Ovary (tissue), 10 donors: ENCODE measurements at places on chromosomes 1 and 21.
A peak's percentile ranks its signal among the peaks of the same experiment; 100 is the strongest.

DNA sequence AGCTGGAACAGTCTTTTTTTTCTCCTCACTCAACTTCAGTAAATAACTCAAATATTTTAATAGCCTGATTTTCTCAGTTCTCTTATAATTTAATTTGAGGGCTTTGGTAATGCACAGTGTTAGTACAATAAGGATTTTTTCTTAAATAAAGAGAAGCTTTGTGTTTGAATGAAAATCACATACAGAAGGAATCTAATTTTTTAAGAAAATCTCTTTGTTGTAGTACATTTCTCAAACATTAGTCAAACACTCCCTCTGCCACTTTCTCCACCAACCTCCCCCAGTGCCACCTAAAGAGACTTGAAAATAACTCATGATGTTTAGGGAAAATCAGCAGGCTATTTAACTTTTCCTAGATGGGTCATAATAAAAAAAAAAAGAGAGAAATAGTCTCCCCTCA is 42.3 kb upstream of the ACP6 start:
- no peak for DNase-seq

GRCh38 chr1:116018007-116018406 is 41.7 kb downstream of the SLC22A15 start:
- no peak for DNase-seq

GRCh38 chr1:55445416-55445815 is 230.3 kb upstream of the USP24 start:
- DNase-seq, result no peak

DNA sequence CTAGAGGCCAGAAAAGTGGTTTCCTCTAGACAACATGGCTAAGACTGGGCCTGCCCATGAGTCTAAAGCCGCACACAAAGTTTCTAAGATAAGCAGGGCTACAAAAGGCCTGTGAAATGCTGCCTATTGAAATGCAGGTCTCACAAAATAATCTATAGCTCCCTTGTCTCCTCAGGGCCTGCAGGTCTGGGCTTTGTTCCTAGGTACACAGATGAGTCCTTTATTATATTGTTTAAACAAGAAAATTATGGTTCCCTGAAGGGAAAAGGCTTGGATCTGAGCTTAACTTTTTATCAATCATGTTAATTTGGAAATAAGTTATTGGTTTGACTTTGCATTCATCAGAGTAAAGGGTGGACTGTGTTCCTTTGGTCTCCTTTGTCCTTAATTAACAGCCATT is 413.4 kb upstream of the BEND5 start:
- DNase-seq, result no peak

DNA sequence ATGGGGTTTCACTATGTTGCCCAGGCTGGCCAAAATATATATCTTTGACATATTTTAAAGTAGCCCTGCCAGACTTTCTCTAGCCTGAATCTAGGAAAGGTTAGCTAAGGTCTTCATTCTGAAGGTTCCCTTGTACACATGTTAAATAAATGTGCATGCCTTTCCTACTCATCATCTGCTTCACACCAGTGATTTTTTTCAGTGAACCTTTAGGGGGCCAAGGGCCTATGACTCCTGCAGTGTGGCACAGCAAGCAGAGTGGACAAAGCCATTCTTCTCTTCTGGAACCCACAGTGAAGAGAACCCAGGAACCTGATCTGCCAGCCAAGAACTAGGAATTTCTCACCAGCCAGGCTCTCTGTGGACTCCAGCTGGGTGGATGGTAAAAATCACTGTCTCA is 22.9 kb downstream of the CBR1 start:
- DNase-seq, result no peak

DNA sequence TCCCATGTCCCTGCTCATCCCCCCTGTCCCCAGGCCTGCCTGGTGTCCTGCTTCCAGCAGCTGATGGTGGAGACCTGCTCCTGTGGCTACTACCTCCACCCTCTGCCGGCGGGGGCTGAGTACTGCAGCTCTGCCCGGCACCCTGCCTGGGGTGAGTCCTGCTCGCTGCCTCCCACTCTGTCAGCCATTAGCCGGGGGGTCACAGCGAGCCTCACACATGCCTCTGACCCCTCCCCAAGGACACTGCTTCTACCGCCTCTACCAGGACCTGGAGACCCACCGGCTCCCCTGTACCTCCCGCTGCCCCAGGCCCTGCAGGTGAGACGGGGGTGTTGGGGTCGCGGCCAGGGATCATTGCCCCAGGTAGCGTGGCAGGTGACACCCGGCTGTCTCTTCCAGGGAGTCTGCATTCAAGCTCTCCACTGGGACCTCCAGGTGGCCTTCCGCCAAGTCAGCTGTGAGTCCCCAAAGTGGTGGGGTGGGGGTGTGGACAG is 10.0 kb downstream of the SCNN1D start:
- DNase-seq, result no peak

- DNase-seq, result peak; percentile 55
Measured at GRCh38 chr1:94863919-94864318, 43.8 kb downstream of the SLC44A3 start.

DNA sequence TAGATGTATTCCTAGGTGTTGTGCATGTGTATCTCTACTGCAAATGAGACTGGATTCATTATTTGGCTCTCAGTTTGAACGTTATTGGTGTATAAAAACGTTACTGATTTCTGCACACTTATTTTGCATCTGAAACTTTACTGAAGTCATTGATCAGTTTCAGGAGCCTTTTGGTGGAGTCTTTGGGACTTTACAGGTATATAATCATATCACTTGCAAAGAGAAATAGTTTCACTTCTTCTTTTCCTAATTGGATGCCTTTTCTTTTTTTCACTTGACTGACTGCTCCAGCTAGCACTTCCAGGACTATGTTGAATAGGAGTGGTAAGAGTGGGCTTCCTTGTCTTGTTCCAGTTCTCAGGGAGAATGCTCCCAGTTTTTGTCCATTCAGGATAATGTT is 252.2 kb downstream of the SMYD3 start:
- DNase-seq, result no peak

DNA sequence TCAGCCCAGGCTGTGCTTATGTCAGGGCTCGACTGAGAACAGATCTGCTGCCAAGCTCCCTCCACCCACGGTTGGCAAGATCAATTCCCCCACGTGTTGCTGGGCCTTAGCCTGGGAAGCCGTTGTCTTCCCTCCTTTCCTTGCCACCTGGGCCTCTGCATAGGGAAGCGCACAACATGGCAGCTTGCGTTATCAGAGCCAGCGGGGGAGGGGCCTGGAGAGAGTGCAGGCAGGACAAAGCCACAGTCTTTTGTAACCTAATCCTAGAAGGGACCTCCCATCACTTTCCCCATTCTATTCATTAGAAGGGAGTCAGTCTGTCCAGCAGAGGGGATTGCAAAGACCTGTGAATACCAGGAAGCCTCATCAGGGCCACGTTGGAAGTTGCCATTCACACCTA is 17.0 kb upstream of the IGSF21 start:
- no peak for DNase-seq

- no peak for DNase-seq
Measured at GRCh38 chr1:13642306-13643004, 57.5 kb upstream of the PRDM2 start.

DNA sequence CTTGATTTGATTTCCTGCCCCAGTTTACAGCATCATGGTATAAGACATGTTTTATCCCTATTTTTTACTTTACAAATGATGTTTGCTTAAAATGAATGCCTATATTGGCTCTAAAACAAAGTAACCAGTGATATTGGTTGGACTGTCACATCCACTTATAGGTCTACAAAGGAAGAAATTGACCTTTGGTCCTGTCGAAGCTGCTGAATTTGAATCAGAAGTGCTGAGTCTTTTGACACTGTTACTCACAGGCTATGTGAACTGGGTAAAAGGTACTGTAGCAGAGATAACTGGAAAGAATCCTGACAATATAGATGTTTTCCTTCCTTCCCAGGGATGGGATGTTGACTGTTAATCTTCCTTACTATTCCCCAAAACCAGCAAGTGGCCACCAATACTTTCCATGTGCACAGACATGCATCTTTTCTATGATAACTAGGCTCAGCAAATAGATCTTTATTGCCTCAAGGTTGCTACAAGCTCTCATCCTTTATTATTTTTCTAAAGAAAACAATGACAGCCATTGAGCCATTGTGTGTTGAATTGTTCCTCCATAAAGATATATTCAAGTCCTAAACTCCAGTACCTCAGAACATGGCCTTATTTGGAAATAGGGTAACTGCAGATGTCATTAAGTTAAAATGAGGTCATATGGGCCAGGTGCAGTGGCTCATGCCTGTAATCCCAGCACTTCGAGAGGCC is 175.9 kb upstream of the NR5A2 start:
- no peak for DNase-seq

GRCh38 chr1:3674100-3675094 is 22.1 kb downstream of the TP73 start:
- DNase-seq, result no peak

GRCh38 chr1:212990276-212990675 is 25.4 kb downstream of the ANGEL2 start:
- DNase-seq, result no peak

- no peak for DNase-seq
Measured at GRCh38 chr1:186957314-186957713, 128.6 kb downstream of the PLA2G4A start.

GRCh38 chr1:83670909-83671565 is 327.9 kb downstream of the TTLL7 start:
- DNase-seq, result no peak

DNA sequence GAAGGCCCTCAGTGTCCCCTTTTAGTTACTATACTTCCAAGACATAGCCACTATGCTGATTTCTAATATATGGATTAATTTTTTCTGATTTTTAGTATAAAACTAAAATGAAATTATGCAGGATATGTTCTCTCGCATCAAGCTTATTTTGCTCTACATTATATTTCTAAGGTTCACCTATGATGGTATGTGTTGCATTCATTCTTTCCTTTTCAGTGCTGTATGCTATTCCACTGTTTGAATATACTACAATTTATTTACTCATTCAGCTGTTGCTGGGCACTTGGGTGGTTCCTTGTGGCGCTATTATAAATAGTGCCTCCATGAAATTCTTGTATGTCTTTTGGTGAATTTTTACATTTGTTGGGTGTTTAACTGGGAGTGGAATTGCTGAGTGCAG is 230.3 kb downstream of the ATG4C start:
- no peak for DNase-seq

- peak; percentile 29 for DNase-seq
Measured at GRCh38 chr1:92804721-92805201, 19.9 kb upstream of the EVI5 start.

GRCh38 chr1:55481634-55482033 is 266.5 kb upstream of the USP24 start:
- DNase-seq, result no peak

DNA sequence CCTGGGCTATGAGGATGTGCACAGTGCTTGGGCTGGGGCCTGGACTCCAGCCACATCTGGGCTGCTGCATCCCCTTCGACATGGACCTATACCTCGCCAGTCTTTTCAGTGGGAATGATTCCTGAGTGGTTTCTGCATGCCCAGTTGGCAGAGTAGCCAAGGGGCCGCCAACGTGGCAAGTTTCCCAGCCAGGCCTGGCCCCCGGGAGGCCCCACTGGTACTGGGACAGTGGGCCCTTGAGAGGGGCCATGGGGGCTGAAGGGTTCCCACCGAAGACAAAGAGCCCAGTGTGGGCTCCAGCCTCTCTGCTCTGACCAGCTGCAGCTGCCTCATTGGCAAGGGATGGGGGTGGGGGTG is 15.4 kb downstream of the RAP1GAP start:
- no peak for DNase-seq

- DNase-seq, result no peak
Measured at GRCh38 chr1:46940307-46940706, 969 bp downstream of the CYP4A11 start.

DNA sequence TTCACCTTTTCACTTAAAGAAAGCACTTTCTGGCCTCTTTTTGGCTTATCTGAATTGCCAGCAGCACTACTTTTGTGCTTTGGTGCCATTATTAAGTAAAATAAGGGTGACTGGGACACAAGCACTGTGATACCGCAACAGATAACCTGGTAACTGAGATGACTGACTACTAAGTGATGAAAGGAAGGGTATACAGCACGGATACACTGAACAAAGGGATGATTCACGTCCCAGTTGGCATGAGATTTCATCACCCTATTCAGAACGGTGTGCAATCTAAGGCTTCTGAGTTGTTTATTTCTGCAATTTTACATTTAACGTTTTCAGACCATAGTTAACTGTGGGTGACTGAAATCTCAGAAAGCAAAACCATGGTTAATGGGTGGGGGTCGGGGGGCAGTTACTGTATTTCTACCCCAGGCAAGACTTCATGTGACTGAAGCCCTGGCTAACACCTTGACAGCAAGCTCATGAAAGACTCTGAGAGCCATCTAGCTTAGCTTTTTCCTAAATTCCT is 102.8 kb downstream of the CLIC6 start:
- DNase-seq, result no peak

DNA sequence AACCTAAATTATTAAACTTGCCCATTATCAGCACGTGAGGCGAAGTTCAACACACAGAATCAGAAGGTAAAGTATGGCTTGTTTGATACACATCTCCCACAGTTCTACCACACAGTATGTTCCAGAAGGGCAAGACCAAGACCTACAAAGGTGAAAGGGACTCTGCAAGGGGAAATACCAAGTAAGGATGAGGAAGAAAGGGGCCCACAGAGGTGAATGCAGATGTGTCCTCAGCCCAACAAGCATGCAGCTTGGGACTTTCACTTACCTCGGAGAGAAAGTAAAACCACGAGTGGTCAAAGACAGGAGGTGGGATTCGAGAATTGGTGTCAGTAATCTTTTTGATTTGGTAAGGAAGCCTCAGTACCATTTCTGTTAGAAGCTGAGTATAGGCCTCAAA is 85.8 kb downstream of the UBR4 start:
- DNase-seq, result no peak

GRCh38 chr1:47533793-47534328 is 96.0 kb downstream of the FOXD2 start:
- DNase-seq, result no peak

DNA sequence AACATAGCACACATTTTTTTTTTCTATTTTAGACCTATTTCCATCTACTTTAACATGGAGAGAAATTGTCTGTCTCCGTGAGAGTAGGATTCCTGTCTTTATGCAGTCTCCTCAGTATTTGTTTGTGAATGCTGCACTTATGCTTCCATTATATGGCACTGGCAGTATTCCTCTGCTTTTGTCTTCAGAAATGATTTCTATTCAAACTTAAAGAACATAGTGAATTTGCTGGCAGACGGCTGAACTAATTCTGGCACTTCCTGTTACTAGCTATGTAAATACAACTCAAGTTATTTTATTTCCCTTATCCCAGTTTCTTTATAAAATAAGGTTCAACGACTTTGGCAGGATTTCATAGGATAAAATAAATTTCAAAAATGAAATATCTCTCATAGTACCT is 45.3 kb downstream of the KCTD3 start:
- no peak for DNase-seq

DNA sequence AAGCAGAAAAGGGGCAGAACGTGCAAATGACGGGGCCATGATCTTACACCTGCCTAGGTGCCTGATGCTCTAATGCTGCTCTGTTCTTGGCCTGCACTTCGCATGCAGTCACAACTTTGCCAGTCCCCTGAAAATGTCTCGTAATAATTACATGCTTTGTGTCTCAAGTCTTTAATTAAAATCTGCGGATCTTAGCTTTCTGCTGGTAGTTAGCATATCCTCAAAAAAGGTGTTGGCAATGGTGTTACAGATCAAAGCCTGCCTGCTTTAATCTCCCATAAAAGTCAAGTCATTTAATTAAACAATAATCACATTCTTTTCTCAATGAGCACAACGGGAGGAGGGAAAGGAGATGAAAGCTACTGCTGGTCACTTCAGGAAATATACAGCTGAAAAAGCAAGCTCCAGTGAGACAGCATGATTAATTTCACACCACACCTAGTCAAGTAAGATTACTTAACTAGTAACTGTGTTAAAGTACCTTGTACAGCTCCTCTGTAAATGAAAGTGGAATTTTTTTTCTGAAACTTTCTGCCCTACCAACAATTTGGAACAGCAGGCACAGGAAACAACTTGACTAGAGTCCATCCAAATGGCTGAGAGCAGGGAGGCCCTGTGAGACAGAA is 45.8 kb downstream of the STX6 start:
- DNase-seq, result no peak
